ENCODE measurements at places on chromosomes 7 and 10.

DNA sequence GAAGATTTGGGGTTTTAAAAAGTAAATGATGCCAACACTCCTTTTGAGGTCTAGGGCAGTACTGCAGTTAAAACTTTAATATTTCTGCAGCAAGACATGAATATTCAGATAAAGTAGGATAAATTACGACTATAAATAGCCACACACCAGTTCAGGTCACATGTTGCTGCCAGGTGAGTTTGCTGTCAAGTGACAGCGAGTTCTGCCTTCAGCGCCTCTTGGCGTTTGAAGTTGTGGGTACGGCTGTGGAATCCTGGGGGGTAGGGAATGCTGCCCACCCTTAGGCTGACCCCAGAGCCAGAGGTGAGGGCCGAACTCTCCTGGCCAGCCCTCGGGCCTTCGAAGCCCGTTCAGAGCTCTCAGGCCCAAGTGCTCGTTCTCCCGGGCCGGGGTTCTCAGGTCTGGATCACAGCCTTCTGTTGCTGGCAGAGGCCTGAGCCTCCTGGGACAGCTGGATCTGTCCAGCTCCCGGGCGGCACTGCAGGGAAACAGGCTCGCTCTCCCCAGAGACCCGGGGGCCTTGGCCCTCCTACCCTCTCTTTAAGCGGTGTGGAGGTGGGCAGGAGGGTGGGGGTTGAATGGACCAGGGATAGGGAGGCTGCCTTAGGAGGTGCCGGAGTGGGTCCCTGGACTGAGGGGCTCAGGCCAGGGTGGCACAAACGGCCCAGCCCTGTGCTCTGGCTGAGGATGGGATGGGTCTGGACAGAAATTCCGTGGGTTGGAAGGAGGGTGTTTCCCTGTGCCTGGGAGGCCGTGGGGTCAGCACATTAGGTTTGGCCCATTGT is 5.4 kb downstream of the BRI3 start:
- DNase-seq = no peak

GRCh38 chr10:58642283-58642682 is 129.6 kb downstream of the BICC1 start:
- DNase-seq = no peak

- no peak for DNase-seq
Observed at GRCh38 chr7:131482800-131483199, 73.6 kb downstream of the PODXL start.

DNA sequence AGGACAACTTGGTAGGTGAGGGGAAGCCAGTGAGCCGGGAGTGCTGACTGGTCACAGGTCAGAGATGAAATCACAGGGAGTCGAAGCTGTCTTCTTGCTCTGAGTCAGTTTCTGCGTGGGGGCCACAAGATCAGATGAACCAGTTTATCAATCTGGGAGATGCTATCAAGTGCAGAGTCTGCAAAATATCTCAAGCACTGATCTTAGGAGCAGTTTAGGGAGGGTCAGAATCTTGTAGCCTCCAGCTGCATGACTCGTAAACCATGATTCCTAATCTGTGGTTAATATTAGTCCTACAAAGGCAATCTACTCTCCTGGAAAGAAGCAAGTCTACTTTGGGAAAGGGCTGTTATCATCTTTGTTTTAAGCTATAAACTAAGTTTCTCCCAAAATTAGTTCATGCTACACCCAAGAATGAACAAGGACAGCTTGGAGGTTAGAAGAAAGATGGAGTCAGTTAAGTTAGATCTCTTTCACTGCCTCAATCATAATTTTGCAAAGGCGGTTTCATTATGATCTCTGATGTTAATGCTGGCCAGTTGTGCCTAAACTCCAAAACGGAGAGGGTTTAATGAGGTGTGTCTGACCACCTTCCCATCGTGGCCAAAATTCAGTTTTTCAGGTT is 8.4 kb upstream of the LMOD2 start:
- DNase-seq = no peak

GRCh38 chr10:36606234-36606839 is 519.1 kb upstream of the ANKRD30A start:
- no peak for DNase-seq

- DNase-seq = peak; percentile 99
Observed at GRCh38 chr7:100874577-100875355, at the start of gene SRRT. Gene SRRT (plus strand): TSS chr7:100875103. CDS start chr7:100875591, 488 bp downstream.

- no peak for DNase-seq
Observed at GRCh38 chr10:22339761-22340328, 5.5 kb upstream of the SPAG6 start.

GRCh38 chr10:69269761-69270160 is 8.5 kb upstream of the HK1 start:
- no peak for DNase-seq

DNA sequence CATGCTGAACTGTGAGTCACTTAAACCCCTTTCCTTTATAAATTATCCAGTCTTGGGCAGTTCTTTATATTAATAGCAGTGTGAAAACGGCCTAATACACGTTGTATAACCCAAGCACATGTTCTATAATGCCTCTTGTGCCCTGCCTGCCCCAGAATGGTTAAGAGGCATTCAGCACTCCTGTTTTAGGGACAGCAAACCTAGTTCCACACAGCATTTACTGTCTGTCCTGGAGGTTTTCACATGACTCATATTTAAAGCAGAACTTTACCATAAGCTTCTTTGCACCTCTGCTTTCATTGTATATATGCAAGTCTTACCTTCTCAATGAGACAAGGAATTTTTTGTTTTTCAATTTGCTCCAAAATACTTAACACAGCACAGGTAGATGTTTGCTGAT is 144.8 kb downstream of the ICA1 start:
- no peak for DNase-seq

DNA sequence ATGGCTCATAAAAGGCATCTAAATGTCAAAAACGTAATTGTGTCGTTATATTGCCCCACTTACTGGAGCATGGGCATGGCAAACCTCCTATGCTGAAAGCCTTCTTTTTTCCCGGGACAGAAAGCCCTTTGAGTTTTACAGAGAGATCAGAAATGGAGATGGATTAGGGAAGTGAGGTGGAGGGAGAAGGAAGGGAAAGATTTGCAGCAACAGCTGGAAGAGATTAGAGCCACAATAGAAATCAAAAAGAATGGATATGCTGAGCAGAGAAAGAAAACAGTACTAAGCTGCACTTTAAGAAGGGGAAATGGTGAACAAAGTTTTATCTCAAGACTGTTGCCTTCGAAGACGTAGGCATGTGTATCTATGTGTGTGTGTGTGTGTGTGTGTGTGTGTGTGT is 97.2 kb upstream of the PCGF5 start:
- peak; percentile 8 for DNase-seq

GRCh38 chr10:110951381-110951780 is 32.0 kb downstream of the SHOC2 start:
- DNase-seq = no peak

- no peak for DNase-seq
Observed at GRCh38 chr10:123529146-123529760, 136.9 kb upstream of the GPR26 start.
